ENCODE measurements at places on chromosomes 6 and 20. TPM values are rescaled to one million over a fixed set of nuclear protein-coding genes. Genes with fewer than 3 reads are reported as not detected.

MRAP2 gene
- 1.8 TPM for total RNA-seq

PPP1R16B gene
- 163 TPM for total RNA-seq

NHSL1 gene
- total RNA-seq: 30.2 TPM

TAAR2 gene
- total RNA-seq: not detected

SUMO4 gene
- 1.2 TPM for total RNA-seq

PPP1R3G gene
- 1.6 TPM for total RNA-seq

DDO gene
- 2.6 TPM for total RNA-seq

TRIM40 gene
- not detected for total RNA-seq

RHAG gene
- total RNA-seq: not detected

POPDC3 gene
- 0.87 TPM for total RNA-seq

Data from lung microvascular endothelial cell (primary cell).